ENCODE measurements at places on chromosomes 2 and 18.

- DNase-seq: no peak
Observed at GRCh38 chr2:23505984-23506380, 121.0 kb downstream of the KLHL29 start.

DNA sequence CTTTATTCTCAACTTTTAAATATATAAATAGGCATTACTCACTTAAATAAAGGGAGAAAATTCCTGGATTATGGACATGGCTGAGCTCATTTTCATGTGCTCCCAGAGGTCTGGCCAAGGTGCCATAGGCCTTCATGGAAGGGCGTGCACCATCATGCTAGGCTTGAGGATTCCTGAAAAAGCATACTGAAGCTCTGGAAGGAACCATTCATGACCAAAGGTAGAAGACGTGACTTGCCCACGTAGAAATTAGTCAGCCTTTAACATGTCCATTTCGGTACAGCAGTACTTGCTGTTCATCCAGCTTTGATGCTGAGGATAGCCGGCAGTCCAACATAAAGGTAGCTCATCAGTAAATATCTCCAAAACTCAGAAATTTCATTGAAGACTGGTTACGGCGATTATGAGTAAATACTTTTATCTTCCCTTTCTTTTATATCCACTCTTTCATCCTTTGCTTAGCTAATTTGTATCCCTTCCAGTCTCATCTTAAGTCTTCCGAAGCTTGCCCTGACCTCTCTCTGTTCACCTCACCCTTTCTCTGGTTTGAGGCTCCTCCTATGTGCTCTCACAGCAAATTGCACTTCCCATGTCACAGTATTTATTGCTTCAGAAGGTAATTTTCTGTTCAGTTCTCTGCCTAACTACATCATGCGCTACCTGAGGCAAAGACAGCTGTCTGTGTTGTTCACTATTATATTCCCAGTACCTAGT is 32.3 kb upstream of the ASNSD1 start:
- DNase-seq: no peak

DNA sequence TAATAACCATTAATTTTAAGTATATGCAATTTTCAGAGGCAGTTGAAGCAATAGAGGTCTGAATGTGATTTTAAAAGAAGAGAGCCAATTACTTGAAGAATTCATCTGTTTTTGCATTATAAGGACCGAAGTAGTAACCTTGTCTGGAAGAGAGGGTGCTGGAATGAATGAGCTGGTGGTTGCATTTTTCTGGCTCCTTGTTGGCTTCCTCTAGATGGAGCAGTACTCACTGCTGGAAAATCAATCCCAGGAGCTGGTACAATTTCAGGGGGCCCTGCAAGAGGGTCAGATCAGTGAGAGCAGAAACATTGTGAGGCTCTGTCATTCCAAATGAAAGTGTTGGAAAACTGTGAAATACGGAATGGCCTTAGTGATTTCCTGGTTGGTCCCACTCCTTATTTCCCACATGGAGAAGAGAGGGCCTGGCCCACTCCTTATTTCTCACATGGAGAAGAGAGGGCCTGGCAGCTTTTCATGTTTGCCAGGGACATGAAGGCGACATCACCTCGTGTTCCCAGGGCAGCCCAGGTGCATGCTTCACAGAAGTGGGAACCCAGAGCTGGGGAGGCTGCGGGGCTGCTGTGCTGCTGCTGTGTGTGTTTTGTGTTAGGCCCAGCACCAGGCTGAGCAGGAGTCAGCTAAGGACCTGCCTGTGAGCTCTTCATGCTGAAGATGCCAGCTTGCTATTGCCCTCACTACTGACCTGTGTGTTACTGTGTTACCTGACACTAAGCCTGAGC is 197.4 kb downstream of the SNTG2 start:
- DNase-seq: no peak

DNA sequence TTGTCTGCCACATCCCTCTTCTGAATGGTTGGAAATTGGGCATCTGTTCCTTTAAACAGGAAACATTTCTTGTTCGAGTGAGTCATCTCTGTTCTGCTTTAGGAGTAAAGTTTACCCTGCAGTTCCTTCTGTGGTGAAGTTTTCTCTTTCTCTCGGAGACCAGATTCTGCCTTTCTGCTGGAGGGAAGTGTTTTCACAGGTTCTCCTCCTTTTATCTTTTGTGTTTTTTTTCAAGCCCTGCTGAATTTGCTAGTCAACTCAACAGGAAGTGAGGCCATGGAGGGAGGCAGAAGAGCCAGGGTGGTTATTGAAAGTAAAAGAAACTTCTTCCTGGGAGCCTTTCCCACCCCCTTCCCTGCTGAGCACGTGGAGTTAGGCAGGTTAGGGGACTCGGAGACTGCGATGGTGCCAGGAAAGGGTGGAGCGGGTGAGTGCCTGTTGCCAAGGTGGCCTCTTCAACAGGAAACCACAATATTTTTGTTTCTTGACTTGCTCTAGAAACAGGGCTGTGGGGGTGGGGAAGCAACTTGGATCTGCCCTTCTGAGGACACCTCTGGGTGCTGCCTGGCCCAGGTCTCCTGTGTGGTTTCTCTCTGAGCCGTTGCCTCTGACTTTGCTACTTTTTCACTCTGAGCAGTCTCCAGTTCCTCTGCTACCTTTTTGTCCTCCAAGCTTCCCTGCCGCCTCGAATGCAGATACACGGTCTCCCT is 2.2 kb upstream of the CASP8 start:
- peak; percentile 17 for DNase-seq

DNA sequence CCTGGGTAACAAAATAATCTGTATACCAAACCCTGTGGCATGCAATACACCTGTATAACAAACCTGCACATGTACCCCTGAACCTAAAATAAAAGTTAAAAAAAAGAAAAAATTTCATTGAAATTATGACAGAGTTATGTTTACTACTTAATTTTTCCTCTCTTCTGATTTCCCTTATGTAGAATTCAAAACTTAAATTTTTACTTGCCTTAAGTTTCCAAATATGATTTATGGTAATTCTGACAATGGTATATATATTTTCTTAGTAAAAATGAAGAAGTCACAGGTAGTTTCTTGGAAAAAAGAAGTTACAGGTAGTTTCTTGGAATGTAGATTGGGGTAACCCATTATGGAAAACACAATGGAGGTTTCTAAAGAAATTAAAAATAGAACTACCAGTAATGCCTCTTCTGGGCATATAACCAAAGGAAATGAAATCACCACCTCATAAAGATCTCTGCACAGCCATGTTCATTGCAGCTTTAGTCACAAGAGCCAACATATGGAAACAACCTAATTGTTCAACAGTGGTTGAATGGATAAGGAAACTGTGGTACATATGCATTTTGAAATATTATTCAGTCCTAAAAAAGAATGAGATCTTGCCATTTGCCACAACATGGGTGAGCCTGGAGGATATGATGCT is 164.9 kb downstream of the BABAM2 start:
- DNase-seq: no peak

DNA sequence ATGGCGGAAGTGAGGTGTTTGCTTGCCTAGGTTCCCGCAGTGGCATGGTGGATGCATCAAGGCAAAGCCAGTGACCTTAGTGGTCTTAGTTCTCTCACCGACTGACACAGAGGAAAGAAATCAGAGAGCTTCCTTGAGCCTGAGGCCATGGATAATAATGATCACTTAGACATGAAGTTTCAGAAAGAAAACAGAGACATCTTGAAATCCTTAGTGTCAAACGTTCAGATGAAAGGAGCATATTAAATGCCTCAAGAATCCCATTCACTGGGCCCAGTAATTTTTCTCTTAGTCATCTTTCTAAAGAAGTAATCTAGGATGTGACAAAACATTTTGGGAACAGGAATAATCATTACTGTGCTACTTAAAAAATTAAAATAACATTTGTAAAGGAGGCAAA is 35.2 kb downstream of the COPS8 start:
- DNase-seq: no peak

DNA sequence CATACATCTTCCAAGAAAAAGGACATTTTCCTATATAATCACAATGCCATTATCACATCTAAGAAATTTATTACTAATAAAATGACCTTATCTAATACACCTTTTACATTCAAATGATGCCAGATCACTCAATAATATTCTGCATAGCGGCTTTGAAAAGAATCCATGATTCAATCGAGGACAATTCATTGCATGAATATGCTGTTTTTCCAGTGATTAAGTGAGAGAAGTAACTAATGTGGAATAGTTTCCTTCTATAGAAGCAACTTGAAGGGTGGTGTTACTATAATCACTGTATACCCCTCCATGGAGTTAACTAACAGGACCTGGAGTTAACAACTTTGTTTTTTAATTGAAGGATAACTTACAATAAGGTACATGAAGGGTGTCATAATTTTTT is 9.1 kb downstream of the PLEK start:
- no peak for DNase-seq

DNA sequence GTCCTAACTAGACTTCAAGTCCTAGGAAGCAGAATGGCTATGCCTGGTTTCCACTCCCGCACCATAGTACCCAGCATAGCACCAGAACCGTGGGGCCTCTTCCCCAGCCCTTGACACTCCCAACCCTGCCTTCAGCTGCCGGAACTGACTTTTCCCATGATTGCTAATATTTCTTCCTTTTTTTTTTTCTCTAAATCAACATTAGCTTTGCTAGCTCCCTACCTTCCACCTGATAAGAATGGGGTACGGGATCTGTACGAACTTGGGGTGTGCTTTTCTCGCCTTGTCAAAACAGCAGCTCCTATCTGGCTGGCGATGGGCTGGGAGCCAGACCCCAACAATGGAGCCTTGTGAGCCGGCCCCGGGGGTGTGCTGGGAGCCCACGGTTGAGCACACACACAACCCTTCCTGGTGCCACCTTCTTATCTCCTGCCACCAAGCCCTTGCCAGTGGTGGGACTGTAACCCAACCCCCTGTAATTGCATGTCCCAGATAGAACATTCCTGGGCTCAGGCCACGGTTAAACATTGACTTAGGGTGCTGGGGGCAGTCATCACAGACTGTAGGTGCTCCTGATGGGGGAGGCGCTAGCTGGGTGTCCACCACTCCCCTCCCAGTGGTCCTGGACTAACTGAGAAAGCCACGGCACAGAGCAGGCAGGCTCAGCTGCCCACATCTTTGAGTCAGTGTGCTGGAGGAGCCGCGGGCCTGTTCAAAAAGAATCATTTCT is 213.0 kb upstream of the HAAO start:
- DNase-seq: no peak

Data from T47D (cell line).